PC-9 (cell line): ENCODE measurements at places on chromosomes 12 and 14.

DNA sequence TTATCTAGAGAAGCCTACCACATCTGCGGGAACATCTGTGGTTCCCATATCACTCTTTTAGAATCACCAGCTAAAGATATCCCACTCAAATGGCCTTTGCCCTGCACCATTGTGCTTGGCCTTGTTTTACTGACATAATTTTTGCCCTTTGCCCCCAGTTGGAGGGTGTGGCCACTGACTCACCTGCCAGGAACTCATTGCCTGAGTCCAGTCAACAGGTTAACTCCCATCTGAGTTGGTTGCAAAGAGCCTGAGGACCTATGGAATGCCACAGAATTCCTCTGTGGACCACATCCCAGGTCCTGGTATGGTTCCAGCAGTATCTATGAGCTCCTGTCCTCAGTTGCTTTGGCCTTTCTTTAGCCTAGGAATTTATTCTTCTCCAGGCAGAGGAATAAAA, 55.7 kb upstream of the PTGR2 start:
- peak; percentile 94 for DNase-seq

DNA sequence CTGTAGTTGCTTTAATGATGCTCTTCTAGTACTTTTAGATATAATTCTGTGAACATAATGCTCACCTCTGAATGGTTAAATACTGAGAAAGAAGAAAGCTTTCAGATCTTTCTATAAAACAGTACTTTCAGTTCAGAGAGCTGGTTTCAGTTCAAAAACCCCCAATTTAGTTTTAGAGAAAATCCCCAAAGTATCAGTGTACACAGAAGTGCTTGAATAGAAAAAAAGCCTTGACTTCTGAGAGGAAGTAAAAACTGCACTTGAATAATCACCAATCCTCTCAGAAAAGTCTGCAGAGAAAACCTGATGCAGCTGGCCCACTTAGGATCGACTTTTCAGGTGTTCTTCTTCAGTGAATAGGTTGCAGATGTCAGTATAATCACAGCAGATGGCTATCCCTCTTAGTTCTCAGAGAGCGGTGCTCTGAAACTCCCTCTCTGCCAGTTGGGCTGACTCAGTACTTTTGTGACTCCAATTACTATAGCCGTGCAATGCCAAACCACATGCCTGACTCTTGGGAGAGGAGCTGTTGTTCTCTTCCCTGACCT, 616.3 kb downstream of the LRFN5 start:
- no peak for DNase-seq

DNA sequence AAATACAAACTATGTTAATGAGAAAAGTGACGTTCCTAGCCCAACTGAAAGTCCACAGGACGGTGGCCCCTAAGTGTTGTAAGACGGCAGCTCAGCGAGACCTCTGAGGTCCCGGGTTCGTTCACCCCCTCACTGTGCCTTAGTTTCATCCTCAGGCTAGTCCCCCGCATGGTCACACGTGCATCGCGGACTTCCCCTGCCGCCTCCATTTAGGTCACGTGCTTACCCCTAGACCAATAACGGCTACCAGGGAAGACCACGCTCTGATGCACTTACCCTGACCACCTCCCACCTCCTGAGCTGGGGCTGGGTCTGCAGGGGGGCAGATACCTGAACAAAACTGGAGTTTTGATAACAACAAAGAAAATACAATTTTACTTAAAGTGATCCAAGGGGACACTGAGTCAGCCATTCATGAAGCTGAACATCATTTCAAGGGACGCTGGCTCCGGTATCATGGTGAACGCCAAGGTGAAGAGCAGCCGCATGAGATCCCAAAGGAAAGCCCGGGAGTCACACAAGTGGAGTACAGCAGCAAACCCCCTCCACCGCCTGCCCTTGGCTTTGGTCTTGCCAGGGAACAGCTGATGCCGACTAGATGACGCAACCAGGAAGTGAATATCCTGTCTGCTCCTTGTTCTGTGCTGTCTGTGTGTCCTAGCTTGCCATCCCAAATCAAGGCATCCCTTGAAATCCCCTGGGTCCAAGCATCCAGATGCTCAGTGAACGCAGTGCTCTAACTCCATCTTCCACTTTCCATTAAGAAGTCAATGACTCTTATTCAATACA, 274.1 kb downstream of the PCNX1 start:
- no peak for DNase-seq

DNA sequence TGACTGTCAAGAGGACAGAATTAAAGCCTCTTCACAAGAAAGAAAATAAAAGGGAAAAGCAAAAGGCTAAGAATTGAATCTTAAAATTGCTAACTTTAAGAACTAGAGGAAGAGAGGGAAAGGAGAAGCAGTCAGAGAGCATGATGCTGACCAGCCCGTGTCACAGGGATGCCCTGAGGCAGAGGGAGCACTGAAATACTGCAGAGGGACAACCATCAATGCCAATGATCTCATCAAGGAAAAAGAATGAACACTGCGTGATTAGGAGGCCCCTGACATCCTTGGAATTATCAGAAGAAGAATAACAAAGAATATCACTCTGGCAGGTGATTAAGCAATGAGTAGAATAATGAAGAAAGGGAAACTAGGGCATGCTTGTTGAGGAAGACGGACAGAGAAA, 252.2 kb upstream of the GRIP1 start:
- DNase-seq = no peak

DNA sequence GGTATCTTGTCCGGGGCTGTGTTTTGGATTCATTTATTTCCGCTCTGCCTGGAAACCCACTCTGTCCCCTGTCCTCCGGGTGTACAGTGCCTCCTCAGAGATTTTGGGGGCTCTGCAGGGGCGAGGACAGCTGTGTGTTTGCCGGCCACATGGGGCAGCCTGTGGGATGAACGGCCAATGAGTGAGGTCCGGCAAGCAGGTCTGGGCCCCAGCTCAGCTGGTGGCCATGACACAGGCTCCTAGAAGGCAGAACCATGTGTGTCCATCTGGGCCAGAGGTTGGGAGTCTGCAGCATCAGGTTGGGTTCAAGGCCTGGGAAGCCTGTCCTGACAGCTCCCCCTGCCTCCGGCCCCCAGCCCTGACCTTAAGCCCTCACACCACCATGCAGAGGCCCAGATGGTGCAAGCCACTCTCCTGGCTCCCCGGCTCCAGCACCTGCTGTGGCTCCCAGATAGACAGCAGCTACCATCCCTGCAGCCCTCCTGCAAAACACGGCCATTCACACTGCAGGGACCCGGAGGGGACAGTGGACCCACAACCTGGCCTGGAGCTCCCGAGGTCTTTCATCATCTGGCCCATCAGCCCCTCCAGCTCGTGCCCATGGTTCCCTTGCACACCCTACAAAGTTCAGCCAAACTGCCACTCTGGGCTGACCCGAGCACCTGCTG, 220.1 kb upstream of the C14orf180 start:
- no peak for DNase-seq

- DNase-seq = no peak
These were observed 4.0 kb downstream of the FAR2 start for GRCh38 chr12:29152981-29153630.

- no peak for DNase-seq
These were observed 353.2 kb upstream of the ATP2B1 start for GRCh38 chr12:90061809-90062208.

DNA sequence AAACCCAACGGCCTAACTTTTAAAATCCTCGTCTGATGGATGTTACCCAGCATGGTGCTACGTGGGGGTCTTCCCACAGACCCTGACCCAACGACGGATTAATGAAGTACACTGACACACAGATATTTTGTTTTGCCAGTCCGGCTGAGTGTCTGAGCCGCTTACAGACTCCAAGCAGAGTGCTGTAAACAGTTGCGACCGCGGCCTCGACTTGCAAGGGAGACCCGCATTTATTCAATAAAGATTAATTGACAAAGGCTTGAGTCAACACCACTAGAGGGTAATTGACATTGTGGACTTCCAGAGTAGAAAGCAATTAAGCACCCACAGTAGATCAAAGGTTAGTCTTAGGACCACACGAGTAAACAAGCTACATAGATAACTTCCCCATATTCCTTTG, 1042.4 kb downstream of the AACS start:
- no peak for DNase-seq

DNA sequence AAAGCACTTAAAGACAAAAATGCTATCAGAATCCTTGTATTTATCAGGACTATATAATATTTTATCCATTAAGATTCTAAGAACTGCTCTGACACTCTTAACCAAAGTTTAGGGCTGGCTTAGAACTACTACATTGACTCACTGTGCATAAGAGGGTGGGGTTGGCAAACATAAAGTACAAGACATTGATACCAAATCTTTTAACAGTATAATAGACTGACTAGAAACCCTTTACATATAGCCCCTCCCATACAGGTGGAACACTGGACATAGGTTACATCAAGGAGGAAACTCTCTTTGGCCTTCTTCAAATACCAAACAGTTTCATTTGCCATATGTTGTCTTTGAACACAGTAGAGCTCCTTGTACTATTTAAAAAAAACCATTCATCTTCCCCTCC, 15.6 kb upstream of the REP15 start:
- DNase-seq = no peak

DNA sequence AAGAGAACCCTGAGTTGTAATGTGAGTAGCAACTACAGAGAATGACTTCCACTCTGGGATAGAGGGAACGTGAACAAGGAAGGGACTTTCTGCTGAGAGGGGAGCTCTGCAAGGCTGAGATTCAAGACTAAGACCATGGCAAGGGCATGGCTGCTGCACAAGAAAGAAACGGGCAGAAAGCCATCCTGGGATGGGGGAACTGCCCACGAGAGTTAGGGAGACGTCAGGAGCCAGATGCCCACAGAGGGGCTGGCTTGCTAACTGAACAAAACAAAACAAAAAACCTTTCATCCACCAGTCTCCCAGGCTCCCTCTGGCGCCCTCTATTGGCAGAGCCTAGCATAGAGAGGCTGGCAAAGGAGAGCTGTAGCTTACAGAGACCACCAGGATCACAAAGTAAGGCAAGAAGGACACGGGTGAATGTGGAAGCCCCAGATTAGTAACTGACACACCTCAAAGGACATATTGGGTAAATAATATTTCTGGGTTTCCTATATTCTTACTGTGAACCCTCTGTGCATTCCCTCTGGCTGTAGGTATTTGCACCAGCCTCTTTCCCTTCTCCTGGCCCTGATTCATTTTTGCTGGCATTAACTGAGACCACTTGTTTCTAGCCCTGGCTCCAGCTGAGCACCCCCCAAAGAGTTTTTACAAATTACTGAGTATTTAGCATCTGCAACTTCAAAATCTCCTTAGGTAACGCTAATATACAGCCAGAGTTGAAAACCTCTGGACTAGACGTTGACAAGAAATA, 338.3 kb downstream of the EMP1 start:
- peak; percentile 65 for DNase-seq

- peak; percentile 11 for DNase-seq
These were observed 82.5 kb upstream of the EVL start for GRCh38 chr14:99982537-99983250.

- DNase-seq = no peak
These were observed 451.9 kb upstream of the NOVA1 start for GRCh38 chr14:27049701-27050100.

DNA sequence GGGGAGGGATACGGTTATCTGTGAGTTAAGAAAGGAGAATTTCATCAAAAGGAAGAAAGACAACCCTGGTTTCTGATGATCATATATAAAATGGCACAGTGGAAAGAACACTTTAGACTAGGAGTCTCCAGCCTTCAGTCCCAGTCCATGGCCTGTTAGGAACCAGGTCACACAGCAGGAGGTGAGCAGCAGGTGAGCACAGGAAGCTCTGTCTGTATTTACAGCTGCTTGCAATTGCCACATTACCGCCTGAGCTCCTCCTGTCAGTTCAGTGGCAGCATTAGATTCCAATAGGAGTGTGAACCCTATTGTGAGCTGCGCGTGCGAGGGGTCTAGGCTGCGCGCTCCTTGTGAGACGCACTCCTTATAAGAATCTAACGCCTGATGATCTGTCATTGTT, 137.9 kb downstream of the BTG1 start:
- no peak for DNase-seq

GRCh38 chr12:122309564-122310121, 43.3 kb upstream of the VPS33A start:
- no peak for DNase-seq

DNA sequence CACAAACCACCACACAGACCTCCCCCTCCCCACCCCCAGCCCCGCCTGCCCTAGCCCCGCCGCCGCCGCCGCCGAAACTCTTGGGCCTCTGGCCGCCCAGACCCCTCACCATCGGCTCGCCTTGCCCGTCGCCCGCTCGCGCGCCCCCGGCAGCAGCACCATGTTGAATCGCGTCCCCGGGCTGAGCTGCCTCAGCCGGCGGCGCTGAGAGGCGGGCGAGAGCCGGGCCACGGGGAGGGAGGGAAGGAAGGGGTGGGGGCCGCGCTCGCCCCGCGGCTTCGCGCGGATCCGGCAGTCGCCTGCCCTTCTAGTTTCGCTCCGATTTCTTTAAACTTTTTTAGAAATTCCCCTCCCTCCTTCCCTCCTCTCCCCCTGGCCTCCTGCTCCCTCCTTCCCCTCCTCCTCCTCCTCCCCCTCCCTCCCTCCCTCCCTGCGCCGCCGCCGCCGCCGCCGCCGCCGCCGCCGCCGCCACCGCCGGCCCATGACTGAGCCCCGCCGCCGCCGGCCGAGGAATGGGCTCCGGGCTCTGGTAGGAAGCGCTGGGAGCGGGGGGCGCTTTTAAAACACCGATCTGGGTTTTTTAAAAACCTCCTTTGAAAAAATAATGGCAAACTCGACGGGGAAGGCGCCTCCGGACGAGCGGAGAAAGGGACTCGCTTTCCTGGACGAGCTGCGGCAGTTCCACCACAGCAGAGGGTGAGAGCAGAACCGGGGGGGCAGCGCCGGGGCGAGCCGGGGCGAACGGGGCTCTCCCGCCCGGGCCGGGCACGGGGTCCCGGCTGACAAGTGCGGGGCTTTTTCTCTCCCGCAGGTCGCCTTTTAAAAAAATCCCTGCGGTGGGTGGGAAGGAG, at the start of gene ARID2:
Gene ARID2, plus strand, starts transcription at position 474 of the 851 bp plus-strand sequence. Its CDS starts 131 bp downstream, at position 605.
- peak; percentile 60 for DNase-seq

DNA sequence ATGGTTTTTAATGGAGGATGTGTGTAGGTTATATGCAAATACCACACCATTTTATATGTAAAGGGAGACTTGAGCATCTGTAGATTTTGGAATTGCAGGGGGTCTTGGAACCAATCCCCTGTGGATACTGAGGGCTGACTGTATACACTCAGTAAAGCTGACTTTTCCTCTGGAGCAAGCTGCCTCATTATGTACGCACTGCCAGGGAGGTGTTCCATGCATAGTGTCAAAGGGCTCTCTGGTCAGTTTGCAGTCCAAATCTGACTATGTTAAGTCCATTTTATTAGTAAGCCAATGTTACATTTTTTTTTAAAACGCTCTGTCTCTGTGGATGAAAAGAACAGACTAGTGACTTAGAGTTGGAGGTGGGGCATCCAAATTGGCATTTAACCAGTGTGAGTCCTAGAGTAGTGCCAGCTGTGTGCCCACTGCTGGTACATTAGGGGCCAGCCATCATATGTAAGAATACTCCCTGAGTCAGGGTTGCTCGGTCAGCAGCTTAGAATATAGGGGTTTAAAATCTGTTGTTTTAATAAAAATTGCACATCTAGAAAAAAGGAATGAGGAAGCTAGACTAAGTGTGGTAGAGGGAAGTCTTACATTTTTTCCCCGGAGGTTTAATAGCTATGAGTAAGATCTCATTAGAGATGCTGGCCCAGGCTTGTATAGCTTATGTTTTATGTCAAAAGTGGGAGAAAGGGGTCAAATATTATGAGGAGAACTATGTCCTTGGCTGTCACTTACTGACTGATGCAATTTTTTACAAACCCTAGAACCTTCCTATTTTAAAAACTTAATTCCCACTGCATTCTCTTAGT, 87.0 kb downstream of the TESC start:
- no peak for DNase-seq

- peak; percentile 50 for DNase-seq
These were observed 33.3 kb downstream of the ATP2A2 start for GRCh38 chr12:110314308-110314707.
